ENCODE measurements at places on chromosomes 2 and 18.
A peak's percentile ranks its signal among the peaks of the same experiment; 100 is the strongest.

GRCh38 chr2:241632478-241633325, 4.3 kb downstream of the THAP4 start:
- no peak for DNase-seq

- no peak for DNase-seq
Measured at GRCh38 chr2:231985823-231986261, 24.3 kb downstream of the DIS3L2 start.

- no peak for DNase-seq
Measured at GRCh38 chr2:127588241-127588640, 52.8 kb downstream of the MYO7B start.

DNA sequence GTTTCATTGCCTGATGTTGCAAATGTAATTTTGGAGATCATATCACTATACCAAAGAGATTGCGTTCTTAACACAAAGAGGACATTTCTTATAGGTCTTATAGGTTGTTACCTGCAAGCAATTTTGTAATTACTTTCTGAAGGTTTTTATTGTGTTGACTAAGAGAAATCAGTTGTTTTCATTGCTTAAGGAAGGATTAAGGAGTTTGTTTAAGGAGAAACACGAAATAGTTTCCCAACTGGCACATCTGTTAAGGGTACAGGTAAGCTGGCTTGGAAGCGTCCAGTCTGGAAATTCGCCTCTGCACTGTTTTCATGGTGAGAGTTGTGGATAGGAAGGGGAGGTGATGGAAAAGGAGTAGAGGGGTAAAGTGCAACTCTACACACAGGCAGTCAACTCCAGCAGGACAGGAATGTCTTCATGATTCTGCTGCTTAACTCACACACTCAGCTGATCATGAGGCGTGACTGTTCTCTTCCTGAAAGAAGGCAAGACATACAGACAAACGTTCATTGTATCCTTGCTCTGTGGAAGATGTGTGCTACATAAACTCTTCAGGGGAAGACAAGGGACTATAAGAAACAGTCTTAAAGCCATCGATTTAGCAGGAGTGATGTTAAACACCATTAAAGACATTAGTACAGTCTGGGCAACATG, 61.4 kb upstream of the ACSL3 start:
- no peak for DNase-seq

- no peak for DNase-seq
Measured at GRCh38 chr18:24370120-24370519, 27.5 kb downstream of the OSBPL1A start.

GRCh38 chr2:240205772-240206171, 65.3 kb upstream of the OTOS start:
- DNase-seq: no peak

- DNase-seq: no peak
Measured at GRCh38 chr2:216279031-216279430, 93.3 kb downstream of the MARCHF4 start.

GRCh38 chr18:29494371-29494770, 1317.4 kb upstream of the CDH2 start:
- DNase-seq: no peak

- no peak for DNase-seq
Measured at GRCh38 chr18:32300914-32301313, 111.1 kb downstream of the MEP1B start.

GRCh38 chr2:15142069-15142689, 419.0 kb downstream of the NBAS start:
- peak; percentile 41 for DNase-seq

DNA sequence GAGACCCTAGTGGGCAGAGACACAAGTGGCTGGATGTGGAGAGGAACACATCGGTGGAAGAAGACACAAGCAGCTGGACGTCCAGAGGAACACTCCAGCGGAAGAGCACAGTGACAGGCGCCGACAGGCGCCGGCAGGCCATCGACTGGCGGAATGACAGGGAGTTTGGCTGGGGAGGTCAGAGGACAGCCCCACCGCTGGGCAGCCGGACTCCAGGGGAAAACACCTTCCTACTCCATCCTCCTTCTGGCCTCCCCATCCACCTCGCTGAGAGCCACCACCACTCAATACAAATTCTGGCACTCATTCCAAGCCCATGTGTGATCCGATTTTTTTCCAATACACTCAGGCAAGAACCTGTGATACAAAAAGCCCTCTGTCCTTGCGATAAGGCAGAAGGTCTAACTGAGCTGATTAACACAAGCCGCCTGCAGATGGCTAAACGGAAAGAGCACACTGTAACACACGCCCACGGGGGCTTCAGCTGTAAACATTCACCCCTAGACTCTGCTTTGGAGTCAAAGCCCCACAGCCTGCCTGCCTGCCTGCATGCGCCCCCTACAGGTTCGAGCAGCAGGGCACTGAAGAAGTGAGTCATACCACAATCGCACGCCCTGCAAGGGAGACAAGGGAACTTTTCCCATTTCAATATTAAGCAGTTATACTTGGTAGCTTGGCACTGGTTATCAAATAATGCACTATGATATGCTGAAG, 50.2 kb upstream of the LRP1B start:
- DNase-seq: no peak

- peak; percentile 2 for DNase-seq
Measured at GRCh38 chr2:39728941-39729351, 50.1 kb downstream of the THUMPD2 start.

GRCh38 chr2:72094701-72095100, 53.0 kb downstream of the CYP26B1 start:
- DNase-seq: no peak

DNA sequence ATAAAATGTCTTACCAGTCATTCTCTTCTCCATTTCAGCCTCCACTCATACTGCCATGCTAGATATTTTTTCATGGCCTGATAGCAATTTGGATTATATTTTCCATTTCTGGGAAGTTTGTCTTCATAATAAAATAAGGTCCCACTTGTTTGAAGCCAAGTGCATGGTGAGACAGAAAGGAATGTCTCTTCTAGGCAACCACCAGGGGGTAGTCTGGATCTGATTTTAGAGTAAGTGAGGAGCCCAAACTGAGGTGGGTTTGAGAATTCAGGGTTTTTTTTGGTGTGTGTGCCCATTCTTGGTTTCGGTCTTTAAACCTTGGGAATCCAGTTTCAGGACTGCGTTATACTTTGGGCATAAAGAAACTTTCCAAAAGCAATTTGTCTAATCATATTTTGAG, 315.5 kb downstream of the RPRM start:
- DNase-seq: no peak

GRCh38 chr2:126700677-126701076, 44.7 kb downstream of the GYPC start:
- no peak for DNase-seq

DNA sequence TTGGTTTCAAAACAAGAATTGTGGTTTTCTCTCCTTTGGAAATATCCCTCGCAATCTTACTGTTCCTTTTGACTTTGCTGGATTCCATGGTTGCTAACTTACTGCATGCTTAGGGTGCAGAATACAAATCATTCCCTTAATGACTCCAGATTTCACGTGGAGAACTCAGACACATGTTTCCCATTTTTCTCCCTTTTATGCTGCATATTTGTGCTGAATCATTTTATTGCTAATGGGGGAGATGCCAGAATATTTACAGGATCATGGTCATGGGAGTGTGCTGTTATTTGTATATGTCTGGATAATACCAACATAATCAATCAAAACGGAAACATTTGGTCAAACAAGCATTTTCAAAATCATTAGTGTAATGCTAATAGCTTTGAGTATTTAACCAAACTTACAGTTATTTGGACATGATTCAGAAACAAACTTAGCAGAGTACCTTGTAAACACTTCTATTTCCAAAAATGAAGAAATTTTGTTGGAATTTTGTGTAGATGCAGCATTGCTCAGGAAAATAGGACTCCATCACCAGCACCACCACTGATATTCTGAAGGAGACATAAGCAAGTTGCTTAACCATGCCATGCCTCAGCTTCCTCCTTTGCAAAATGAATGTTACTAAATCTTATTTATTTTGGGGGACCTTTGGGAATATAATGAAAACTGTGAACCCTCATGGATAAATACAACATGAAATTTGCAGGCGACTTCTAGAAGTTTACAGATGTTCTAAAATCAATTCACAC, 122.5 kb upstream of the RND3 start:
- DNase-seq: no peak

GRCh38 chr2:38237311-38237710, 139.8 kb downstream of the ATL2 start:
- no peak for DNase-seq

DNA sequence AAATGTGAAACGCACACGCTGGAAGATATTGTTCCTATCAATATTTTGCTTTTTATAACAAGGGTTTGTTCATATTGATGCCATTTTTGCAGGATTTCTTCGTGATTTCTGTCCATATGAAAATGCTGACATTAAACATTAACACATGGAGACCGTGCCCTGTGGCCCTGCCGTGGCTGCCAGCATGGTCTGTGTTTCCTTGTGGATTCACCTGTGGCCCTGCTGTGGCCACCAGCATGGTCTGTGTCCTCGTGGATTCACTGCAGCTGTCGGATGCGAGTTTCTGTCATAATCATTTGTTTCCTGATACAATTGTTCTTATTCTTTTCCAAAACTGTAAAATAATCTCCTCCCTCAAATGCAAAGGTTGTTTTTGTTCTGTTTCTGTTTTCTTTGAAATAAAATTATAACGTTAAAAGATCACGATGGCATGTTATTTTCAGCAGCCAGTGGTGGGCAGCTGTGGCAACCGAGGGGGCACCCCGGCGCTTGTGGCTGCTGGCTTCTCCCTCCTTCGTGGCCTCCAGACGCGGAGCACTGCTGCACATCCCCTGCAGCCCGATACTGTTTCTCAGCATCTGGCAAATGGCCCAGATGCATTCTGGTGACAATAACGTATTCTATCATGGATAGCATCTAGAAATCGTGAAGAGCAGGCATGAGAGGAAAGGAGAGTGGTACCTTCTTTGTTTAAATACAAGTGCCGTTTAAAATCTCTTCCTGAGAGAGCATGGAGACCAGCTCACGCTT, 143.5 kb downstream of the PTGR3 start:
- no peak for DNase-seq

GRCh38 chr2:36634981-36635597, 37.1 kb upstream of the FEZ2 start:
- DNase-seq: no peak

- DNase-seq: no peak
Measured at GRCh38 chr2:217902379-217903141, 100.2 kb downstream of the TNS1 start.

DNA sequence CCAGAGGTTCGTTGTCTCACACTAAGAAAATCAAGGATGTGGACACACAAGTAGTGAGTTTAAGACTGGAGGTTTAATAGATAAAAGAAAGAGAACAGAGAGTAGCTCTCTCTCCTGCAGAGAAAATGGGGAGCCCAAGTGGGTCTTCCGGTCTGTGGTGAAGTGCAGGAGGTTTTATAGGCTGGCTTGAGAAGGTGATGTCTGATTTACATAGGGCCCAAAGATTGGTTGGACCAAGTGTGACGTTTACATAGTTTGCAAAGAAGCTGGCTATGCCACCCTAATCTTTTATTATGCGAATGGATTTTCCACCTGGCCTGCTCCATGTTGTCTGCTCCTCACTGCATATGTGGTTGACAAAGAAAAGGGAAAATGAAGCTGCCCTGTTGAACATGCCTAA, 430.4 kb upstream of the TRIB2 start:
- no peak for DNase-seq

DNA sequence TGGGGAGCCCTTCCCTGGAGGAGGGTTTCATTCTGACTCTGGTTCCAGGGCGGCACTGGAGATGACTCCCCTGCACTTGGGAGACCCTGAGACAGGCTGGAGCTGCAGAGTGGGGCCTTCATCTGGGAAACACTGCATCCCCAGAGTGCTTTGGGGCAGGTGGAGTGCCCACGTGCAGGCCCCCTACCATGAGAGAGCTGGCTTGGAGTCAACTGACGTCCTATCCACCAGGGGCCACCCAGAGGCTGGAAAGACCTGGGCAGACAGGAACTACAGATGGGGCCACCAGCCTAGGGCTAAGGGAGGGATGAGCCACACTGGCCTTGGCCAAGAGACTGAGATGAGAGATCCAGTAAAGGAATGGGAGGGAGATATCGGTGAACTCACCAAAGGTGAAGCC, 153.8 kb downstream of the ASB1 start:
- DNase-seq: no peak

DNA sequence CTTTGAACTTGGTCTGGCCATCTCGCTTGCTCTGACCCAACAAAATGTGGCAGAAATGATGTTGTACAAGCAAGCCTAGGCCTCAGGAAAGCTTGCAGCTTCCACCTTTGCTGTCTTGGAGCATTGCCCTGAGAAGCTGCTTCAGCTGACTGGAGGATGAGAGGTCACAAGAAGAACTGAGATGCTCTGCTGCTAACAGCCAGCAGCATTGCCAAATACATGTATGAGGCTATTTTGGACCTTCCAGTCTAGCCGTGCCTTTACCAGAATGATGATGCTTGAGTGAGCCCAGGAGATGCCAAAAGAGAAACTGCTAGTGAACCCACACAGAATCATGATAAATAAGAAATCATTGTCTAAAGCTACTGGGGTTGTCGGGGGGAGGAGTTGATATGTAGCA, 13.2 kb upstream of the ITGAV start:
- no peak for DNase-seq

DNA sequence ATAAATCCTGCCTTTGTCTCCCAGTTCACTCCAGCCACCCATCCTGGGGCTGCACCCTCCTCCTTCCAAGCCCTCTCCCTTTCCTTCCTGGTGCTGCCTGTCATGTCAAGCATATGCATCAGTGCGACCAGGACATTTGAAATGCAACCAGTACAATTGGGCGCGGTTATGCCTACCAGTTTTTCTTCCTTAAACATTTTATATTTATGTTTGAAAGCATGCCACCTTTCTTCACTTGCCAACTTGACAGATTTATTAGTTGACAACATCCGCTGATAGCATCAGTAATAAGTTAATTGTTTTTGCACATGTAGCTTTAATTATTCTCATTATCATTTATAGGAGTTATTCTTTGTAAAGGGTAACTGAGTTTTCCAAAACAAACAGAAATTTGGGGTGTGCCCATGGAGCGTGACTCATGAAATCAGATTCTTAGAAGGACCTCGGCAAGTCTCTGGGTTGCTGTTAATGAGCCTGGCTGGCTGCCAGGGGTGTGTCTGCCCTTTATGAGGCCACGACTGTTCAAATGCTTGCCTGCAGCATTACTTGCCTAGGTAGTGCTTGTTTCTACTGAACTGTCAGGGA, 32.8 kb upstream of the IL1B start:
- DNase-seq: peak; percentile 9

GRCh38 chr2:80086831-80087230, 217.7 kb downstream of the LRRTM1 start:
- no peak for DNase-seq

DNA sequence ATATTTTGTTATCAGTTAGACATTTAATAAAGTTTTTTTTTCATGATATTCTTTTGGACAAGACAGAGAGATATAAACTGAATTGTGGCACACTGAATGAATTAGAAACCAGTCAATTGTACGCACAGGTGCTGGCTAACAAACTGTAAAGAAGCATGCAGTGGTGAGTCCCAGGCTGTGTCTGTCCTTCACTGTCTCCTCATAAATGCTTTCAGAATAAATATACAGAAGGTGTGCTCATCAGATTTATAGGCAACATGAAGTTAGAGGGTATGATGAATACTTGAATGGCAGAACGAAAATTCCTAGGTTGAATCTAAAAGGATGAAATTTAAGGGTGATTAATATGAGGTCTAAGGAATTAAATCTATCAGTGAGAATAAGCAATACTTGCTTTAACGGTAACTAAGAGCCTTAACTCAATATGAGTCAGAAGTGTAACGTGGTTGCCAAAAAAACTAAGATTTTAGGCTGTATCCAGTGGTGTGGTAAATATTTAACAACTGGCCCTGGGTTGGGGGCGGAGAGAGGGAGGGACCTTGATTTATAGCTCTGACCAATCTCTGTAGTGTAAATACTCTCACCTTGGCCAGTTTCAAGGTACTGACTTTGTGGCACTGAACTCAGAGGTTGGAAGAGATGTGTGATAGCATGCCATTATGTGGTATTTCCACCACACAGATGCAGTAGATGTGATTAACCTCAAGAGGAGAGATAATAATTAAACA, 41.9 kb upstream of the AAK1 start:
- no peak for DNase-seq
